NAMALWA (cell line): ENCODE measurements at places on chromosomes 5 and 9.
A peak's percentile ranks its signal among the peaks of the same experiment; 100 is the strongest.

DNA sequence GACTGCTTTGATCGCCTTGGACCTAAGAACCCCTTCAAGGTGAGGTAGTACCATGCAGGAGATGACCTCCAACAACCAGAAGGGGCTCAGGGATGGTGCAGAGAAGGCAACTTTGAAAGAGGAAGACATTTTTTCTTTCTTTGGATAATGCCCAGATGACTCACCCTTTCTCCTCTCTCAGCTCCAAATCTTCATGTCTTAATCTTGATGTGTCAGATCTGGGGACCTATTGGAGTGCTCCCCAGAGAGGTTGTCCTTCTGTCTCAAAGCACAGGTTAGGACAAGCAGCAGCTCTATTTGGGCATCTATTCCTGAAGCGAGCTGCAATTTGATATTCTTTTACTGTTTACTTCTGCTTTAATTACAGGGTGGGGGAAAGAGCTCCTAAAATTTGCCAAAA is 229.9 kb upstream of the MAP3K1 start:
- DNase-seq, result no peak

DNA sequence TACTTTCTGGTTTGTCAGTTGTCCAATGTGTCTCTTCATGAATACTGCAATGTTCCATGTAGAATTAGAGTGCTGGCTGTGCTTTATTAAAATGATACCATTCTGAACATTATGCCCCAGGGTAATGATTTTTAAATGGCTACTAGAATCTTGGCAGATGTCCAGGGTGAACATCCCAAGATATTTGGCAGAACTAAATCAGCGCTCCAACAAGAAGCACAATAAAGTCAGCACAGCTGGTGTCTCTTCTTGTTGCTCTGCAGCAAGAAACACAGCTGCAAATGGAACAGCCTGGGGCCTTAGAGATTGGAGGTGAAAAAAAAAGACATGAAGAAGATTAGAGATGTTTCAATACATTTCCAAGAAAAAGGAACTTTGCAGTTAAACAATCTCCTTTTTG is 248.3 kb downstream of the CDH18 start:
- DNase-seq, result no peak

- DNase-seq, result no peak
These were observed 23.0 kb downstream of the PCDHGC5 start for GRCh38 chr5:141511771-141512325.

GRCh38 chr5:69238760-69239251 is 4.1 kb downstream of the CDK7 start:
- no peak for DNase-seq

DNA sequence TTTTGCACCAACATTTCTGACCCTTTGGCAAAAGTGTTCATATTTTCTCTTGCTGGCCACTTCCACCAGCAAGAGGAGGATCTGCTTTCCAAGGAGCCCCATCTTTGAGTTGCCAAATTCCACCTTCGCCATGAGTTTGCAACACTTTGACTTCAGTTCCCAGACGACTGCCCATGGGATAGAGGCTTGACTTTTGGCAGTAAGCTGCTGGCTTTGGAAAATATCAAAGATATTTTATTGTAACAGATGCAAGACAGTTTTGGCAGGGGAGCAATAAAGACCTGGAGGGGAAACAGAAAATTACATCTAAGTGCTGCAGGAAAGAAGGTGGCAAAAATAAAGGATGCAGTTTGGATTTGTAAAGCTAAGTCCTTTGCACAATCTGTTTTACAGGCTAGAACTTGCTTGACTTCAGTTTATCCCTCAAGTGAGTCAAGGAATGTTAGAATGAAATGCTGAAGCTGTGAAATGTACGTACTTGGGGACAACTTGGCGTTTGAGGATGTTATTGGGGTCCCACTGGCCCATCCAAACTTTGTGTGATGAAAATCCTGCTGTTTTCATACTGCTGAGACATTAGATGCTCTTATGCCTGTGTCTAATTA is 232.9 kb downstream of the GOLPH3 start:
- DNase-seq, result no peak

GRCh38 chr5:159732220-159732619 is 184.1 kb upstream of the ADRA1B start:
- peak; percentile 56 for DNase-seq

GRCh38 chr5:133936651-133937015 is 31.8 kb downstream of the C5orf15 start:
- DNase-seq, result peak; percentile 60

- DNase-seq, result no peak
These were observed 141.0 kb downstream of the GABBR2 start for GRCh38 chr9:98567540-98568233.

- DNase-seq, result peak; percentile 63
These were observed 258.1 kb upstream of the NFIL3 start for GRCh38 chr9:91681461-91682305.

DNA sequence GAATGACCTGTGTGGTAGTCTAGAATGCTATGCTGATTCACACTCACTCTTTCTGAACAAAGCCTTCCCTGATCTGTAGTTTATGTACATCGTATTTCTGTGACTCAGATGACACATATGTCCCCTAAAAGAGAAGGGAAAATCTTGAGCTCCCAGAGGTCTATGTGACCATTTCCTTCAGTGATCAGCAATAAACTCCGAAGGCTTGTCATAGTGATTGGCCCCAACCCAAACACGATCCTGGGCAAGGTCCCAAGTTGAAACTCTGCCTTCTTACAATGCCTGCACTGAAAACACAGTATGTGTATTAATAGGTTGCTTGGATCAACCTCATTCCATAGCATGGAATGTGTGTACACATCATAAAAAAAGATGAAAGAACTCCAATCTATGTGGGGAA is 685.8 kb downstream of the MAT2B start:
- no peak for DNase-seq
